NT2/D1 (cell line): ENCODE measurements at places on chromosomes 2 and 18.
A peak's percentile ranks its signal among the peaks of the same experiment; 100 is the strongest.

- no peak for DNase-seq
Observed at GRCh38 chr18:49368161-49368875, 92.1 kb downstream of the DYM start.

DNA sequence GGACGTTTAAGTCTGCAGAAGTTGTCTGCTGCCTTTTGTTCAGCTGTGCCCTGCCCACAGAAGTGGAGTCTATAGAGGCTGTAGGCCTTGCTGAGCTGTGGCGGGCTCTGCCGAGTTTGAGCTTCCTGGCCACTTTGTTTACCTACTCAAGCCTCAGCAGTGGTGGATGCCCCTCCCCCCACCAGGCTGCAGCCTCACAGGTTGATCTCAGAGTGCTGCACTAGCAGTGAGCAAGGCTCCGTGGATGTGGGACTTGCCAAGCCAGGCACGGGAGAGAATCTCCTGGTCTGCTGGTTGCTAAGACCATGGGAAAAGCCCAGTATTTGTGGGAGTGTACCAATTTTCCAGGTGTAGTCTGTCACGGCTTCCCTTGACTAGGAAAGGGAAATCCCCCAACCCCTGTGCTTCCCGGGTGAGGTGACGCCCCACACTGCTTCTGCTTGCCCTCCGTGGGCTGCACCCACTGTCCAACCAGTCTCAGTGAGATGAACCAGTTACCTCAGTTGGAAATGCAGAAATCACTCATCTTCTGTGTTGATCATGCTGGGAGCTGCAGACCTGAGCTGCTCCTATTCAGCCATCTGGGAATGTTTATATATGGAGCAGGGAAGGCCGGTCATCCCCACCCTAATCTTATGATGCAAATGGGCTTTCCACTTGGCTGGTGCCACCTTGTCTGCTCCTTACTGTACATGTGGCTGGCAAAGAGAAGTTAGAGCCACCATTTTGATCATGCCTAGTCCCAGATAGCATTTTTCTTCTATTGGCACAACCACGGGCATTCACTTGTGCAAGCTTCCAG is 156.9 kb upstream of the ITGA6 start:
- DNase-seq, result no peak

DNA sequence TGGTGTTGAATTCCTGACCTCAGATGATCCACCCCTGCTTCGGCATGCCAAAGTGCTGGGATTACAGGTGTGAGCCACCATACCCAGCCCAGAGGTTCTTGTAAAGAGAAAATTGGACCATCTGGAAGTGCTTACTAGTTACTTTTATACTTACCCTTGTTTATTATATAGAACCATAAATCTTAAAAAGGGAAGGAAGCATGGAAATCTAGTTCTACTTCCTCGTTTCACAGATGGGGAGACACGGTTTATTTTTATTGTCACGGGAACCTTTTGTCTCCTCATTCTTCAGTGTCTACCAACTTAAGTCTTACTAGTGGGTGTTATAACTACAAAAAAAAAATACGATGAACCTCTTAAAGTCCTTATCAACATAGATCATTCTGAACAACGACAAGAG is 45.8 kb upstream of the PDK1 start:
- DNase-seq, result no peak

DNA sequence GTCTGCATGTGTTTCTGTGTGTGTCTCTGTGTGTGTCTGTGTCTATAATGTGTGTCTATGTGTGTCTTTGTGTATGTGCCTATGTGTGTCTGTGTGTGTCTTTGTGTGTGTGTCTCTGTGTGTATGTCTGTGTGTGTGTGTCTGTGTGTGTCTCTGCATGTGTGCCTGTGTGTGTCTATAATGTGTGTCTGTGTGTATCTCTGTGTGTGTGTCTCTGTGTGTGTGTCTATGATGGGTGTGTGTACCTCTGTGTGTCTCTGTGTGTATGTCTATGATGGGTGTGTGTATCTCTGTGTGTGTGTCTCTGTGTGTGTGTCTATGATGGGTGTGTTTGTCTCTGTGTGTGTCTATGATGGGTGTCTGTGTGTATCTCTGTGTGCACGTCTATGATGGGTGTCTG is 126.2 kb upstream of the GPC1 start:
- no peak for DNase-seq

DNA sequence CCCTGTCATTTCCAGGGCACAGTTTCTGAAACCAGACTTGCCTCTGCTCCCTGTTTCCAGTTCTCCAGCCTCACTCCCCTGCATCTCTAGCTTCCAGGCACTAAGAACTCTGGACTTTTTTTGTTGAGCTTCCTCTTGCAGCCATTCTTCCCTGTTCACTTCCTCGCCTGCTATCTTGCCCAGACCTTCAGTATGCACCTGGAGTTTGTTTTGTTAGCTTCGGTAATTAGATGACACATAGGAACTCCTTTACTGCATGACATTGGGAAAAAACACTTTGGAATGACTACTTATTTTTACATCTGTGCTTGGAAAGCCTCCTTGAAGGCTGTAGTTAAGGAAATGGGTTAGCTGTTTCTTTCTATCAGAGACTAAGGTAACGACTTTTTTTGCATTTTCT is 35.2 kb downstream of the OTOF start:
- DNase-seq, result no peak

DNA sequence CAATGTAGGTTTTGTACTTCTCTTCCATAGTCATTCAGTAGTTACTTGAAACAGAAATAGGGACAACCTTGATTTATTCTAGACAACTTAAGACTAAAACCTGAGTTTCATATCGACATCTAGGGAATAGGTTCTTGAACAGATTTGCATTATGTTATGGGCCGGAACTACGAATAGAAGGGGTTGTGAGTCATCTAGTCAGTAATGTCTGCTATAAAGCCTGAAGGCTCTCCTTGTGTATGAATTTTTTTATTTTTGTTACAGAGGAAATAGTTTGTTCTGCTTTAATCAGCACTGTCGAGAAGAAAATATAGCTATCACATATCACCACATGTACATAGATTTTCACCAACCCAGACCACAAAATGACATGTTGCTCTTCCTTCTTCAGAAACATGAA is 17.3 kb upstream of the TRIM43 start:
- no peak for DNase-seq

- DNase-seq, result no peak
Observed at GRCh38 chr18:28529644-28530043, 352.7 kb upstream of the CDH2 start.

DNA sequence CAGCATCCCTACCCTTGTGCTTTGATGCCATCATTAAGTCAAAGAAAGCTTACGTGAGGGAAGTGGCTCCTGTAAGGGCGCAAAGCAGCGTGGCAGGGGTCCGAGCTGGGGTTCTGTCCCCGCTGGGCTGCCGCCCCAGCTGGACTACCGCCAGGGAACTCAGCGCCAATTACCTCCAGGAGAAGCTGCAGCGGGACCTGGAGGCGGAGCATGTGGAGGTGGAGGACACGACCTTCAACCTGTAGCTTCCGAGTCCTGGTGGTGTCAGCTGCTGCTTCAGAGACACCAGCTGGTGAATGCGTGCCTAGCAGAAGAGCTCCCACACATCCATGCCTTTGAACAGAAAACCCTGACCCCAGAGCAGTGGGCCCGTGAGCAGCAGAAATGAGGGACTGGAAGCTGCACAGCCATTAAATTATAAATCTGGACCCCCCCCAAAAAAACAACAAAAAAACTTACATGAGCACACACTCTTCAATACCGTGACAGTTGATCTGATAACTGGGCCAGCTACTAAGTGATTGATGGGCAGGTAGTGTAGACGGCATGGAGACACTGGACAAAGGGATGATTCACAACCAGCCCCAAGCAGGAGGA is 20.1 kb upstream of the YES1 start:
- DNase-seq, result no peak

DNA sequence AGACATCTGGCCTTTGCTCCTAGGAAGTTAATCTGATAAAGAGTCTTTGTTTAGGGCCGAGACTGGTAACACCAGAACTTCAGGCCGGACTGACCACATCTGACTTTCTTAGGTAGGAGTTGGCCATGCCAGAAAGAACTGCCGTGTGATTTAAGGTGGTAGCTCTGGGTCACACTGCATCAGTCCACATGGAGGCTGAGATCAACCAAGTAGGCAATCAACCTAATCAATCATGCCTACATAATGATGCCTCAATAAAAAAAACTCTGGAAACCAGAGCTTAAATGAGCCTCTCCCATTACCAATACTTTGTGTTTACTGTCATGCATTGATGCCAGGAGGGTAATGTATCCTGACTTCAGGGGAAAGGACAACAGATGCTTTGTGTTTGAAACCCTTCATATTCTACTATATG is 44.1 kb upstream of the ORC2 start:
- DNase-seq, result no peak

- no peak for DNase-seq
Observed at GRCh38 chr2:199201539-199201938, 256.2 kb downstream of the SATB2 start.

DNA sequence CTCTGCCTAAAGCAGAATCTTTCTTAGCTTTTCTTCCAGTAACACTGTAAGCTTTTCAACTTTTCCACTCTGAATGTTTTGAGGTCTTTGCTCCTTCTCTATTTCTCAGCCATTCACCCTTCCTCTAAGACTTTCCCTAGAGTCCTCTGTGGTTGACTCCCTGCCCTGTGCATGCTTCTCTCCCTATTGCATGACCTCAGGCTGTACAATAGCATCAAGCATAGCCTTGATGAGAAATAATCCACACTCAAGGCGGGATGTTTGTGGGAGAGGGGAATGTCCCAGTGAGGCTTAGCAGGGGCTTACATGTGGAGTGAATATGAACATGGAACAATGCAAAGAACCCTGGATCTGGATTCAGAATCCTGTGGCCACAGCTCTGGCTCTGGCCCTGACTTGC is 48.4 kb upstream of the IGFBP5 start:
- no peak for DNase-seq

DNA sequence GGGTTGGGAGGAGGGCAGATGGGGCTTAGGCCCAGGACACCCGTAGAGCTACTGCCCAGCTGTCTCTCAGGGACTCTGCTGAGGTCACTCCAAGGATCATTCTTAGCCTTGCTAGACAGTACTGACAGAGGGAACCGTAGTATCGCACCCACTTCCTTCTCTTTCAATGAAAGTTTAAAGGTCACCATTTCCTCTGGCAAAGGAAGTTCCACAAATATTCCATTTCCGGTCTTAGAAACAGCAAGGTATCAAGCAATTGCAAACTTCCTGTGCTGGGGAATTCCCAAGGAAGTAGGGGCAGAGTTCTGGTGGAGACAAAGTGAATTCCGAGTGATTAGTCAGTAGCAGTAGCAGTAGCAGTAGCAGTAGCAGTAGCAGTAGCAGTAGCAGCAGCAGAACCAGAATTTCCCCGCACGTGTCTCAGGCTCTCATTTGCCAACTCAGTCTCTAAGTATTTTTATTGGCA is 24.7 kb downstream of the IL1B start:
- no peak for DNase-seq

GRCh38 chr18:48649231-48649630 is 110.4 kb downstream of the CTIF start:
- peak; percentile 42 for DNase-seq

GRCh38 chr18:69400253-69400975 is at the start of gene DOK6:
Gene DOK6 (plus strand): TSS chr18:69400888.
- DNase-seq, result peak; percentile 51

- no peak for DNase-seq
Observed at GRCh38 chr2:43225788-43226557, 433 bp downstream of the ZFP36L2 start.

DNA sequence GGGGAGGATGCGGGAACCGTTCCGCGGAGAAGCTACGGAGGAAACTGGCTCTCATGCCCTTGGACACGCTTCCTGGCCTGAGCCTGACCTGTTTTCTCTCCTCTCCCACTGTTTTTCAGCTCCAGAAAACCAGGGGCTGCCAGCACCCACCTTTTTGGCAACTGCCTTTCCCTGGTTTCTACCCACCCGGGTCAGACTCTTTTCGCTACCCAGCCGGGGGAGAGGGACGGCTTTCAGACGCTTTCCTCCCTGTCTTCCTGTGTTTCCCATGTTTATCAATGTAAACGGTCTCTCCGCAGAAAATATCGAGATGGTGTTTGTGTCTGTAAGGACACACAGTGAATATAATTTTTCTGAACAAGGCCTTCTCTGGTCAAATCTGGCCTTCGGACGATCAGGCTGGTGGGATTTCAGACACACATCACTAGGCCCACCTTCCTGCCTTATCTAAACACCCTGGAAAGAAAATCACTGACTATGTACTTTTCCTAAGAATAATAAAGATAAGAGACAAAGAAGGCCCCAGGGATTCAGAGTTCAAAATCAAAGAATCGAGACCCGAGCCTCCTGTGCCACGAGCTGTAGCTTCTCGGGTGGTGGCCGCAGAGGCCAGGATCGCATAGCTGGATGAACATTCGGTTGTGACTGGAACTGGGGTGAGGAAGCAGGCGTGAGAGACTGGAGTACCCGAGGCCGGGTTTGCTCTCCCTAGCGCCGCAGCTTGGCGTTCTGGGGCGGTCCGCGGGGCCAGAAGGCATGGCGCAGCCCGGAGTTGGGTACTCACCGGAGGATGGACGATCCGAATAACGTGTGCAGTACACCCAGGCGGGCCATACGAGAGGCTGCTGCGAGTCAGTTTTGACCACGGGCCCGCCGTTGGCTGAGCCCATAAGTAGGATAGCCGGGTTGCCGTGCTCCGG is 1.7 kb downstream of the EN1 start:
- DNase-seq, result no peak

- DNase-seq, result no peak
Observed at GRCh38 chr2:229810786-229811185, 96.4 kb upstream of the DNER start.

- no peak for DNase-seq
Observed at GRCh38 chr18:78032574-78032973, 782.9 kb downstream of the GALR1 start.

DNA sequence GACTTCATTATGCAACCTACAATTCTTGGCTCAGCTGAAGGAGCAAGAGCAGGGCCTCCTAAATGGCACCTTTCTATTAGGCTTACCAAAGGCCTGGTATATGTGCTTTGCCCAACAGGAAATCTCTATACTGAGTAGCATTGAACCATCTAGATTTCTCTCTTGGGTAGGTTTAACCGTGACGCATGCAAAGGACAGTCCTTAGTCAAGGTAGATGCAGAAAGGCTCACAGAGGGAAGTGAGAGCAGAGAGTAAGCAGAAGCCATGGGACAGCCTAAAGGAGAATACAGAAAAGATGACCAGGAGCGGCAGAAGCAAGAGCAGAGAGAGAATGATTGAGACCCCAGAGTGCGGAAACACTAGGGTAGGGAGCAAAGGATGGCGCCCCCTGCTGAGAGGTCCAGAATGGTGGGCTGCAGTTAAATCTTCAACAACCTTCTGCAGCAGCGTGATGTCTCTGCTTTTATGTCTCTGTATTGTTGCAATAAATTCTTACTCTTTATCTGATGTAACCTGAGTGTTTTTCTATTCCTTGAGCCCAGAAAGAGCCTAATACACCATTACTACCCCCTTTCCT is 4.7 kb upstream of the OSBPL1A start:
- DNase-seq, result no peak

DNA sequence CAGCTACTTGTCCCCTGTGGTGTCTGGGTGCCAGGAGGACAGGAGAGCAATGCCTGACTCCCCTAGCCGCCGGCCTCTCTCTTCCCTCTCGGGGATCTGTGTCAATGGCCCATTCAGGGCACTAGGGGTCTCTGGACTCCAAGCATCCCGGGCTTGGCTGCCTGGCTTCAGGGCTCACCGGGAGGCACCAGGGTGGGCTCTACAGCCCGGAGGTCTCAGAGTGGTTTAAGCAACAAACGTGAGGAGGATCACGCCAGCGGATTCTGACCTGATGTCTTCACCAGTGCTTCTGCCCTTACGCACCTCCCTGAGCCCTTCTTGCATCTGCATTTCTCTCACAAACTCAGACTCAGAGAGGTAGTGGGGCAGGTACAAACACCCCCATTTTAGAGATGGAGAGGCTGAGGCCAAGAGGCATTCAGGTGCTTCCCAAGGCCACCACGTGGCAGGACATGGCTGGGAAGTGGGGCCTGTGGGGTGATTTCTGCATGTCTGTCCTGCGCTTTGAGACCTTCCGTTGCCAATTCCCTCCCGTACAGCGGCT is 243.0 kb downstream of the CELF4 start:
- DNase-seq, result peak; percentile 35
